T-helper 17 cell (primary cell): ENCODE measurements at places on chromosomes 5 and 9. TPM values are rescaled to one million over a fixed set of nuclear protein-coding genes. Genes with fewer than 3 reads are reported as not detected.

The COL23A1 gene
- total RNA-seq = not detected

DNA sequence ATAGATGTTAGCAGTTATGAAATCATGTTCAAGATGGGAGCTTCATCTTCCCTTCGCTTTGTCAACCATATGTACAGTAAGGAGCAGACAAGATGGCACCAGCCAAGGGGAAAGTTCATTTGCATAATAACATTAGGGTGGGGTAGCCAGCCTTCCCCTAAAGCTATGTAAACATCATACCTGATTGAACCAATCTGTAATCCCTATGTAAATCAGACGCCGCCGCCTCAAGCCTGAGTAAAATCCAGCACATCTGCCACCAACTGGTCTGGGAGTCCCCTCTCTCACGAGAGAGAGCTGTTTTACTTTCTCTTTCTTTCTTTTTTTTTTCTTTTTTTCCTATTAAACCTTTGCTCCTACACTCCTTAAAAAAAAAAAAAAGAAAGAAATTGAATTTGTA is 30.8 kb upstream of the REEP2 start:
- no peak for DNase-seq

The C9orf153 gene
- total RNA-seq = 0.92 TPM

- DNase-seq = no peak
Measured at GRCh38 chr9:116300360-116300870, 146.8 kb downstream of the PAPPA start.

- no peak for DNase-seq
Measured at GRCh38 chr5:91521334-91521733, 138.2 kb upstream of the ARRDC3 start.

DNA sequence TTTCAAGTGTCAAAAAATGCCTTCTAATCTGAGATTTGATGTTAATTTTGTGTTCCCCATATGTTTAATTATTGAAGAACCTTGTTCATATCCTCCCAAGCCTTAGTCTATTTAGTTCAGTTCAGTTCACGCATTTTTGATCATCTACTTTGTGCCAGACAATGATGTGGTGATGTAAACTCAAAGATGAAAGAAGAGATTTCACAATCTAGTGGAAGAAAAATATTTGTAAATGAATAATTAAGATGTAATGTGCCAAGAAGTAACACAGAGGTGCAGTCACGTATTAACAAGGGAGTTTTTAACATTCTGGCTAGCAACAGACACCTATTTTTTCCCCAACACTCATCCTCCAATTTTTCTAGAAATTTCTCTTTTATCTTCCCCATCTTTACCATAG is 22.1 kb upstream of the KIF2A start:
- no peak for DNase-seq

GRCh38 chr5:137693951-137694721 is 41.8 kb downstream of the KLHL3 start:
- DNase-seq = no peak

DNA sequence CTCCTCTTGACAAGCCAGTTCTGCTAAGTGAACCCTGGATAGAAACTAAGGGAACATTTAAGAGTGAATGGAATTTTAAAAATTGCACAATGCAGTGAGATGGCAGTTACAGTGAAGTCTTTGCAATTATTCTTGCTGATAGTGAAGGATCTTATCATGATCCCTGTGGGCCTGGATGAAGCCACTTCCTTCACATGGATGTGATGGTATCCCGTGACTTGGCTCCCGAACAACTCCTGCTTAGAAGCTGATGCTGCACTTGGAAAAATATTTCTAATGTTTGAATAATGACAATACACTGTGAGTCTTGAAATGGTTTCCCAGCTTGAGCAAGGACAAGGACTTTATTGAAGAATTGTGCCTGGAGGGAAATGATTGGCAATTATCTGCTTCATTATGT is 49.2 kb upstream of the NTRK2 start:
- no peak for DNase-seq

The FCN1 gene
- total RNA-seq = 12.4 TPM

GRCh38 chr5:80961376-80962281 is 1.5 kb downstream of the RASGRF2 start:
- DNase-seq = no peak
